ENCODE measurements at places on chromosomes 6 and 20.

DNA sequence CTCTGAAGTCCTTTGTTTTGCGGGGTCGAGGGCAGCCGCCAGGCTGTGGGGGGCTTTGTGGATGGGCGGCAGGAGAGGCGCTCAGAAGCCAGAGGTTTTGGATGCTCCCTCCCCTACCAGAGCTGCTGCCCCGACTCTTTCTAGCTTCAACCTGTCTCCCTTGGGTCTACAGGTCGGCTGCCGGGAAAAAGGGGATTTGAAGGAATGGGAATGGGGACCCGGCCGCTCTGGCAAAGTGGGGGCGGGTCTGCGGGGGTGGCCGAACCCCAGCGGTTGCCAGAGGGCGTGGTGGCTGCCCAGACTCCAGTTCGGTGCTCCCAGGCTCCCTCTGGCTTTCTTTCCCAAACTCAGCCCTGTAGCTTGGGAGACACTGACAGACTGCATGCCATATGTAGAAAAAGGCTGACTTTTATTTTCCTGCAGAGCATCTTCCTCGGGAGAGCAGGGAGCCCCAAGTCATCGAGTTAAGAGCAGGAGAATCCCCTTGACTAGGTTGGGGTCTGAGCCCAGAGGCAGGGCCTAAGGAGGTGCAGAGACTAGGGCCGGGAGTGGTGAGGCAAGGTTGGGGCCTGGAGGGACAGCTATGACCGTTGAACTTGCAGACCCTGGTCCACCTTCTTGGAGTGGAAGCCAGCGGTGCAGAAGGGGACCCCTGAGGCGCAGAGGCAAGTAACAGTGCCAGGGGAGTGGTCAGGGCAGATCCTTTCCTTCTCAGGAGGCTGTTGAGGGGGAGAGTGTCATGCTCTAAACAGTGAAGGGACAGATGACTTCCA lies 1.4 kb upstream of the PPP1R18 start:
- no peak for DNase-seq

- no peak for DNase-seq
These were observed 1176.8 kb upstream of the ADGRB3 start for GRCh38 chr6:67458265-67458664.

DNA sequence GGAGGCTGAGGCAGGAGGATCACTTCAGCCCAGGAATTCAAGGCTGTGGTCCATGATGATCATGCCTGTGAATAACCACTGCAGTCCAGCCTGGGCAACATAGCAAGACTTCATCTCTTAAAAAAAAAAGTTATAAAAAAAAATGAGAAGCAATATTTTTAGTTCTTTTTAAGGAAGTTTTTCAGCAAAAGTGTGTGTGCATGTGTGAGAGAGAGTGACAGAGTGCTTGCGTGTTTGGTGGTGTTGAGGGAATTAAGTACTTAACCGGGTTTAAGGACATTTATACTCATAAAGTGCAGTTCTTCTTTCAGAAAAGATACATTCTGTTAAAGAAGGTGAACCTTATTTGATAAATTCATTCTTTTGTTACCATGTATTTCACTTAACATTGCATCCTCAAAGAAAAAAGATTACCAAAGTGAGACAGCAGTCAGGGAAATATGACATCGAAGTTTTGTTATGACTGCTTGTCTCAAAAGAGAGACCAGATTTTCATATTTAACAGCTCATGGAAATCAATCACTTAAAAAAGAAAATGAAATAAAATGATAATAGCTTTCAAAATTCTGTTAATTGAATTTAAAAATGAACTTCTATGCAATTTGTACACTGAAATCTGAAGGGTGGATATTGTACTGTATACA lies 254.7 kb downstream of the ARHGAP18 start:
- no peak for DNase-seq

DNA sequence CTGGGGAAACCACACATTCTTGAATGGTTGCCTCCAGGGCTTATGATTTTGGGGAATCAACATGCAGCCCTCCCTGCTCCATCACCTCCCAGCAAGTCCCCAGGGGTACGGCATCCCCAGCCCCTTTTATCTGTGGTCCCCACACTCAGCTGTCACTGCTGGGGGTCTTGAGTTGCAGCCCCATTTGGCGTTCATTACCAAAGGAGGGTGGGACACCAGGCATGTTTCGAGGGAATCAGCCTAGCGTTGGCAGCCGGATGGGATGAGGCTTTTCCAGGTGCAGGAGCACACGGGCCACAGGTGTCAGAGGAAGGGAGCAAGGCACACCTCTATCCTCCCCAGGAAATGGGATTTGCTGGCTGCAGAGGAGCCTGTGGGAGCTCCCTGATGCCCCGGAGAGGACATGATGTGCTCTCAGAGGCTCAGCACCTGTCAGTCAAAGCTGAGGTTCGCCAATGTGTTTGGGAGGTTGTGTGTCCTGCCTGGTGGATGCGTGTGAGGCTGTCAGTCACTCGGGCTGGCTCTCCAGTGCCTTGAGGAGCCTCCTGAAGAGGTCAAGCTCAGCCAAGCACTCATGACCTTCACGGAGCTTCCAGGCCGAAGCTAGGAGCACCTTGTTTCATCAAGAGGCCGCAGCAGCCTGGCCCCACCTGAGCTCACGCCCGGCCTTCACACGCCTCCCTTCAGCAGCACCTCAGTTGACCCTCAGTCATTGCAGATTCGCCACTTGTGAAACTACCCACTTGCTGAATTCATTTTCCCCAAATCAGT lies 95.0 kb downstream of the ERMARD start:
- no peak for DNase-seq

DNA sequence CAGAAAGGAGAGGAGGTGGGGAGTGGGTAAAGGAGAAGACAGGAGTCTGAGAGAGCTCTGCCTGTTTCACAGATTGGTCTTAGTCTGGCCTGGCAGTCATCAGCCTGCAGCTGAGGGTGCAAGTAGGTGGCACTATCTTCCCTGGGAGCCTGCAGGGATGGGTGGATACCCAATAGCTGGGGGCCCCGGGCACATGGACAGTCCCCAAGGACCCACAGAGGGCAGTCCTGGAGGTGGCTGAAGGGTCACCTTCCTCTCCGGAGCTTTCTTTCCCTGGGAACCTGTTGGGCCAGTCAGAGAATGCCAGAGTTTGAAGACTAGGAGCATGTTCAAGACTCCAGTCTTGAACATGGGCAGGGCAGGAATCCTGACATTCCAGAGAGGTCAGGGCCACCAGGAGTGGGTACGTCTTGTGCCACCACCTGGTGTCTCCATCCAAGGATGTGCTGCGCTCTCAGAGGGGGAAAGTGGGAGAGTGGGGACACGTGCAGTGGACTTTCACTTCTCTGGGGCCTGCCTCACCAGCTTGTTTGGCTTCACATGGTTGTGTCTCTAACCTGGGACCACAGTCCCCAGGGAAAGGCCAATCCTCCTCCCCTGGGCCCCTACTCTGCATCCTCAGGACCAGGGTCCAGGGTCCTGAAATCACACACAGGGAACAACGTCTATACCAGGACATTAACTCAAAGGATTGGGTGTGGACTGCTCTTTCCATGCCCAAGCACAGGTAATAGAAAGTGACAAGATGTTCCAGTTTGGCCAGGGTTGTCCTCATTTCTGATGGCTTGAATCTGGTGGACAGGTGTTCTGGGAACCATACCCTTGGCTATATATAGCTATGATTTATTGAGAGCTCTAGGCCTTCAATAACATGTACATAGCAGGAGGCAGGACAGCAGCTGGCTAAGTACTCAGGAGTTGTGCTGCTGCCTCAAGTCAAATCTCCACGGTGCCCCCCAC lies 18.0 kb downstream of the AARS2 start:
- no peak for DNase-seq

GRCh38 chr6:22152841-22153240 lies 144.0 kb downstream of the PRL start:
- DNase-seq, result no peak

DNA sequence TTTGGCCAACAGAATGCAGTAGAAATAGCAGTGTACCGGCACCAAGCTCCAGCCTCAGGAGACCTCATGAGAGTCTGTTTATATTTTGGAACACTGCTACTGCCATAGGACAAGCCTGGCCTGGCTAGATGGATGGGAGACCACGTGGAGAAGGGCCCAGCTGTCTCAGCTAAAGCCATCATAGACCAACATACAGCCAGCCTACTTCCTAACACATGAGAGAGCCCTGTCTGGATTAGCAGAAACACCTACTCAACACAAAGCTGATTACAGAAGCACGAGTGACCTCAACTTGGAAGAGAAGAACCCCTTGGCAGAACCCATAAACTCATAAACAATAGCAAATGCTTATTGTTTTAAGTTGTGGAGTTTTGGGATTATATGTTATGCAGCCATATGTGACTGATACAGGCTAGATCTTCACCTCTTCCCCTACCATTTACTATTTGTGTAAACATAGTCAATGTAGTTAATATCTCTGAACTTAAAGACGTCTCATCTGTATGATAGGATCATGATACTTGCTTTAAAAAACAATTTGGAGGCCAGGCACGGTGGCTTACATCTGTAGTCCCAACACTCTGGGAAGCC lies 199.4 kb upstream of the ZNF217 start:
- DNase-seq, result no peak

GRCh38 chr20:59134182-59134581 lies 29.4 kb upstream of the ZNF831 start:
- no peak for DNase-seq

GRCh38 chr20:63163596-63164483 lies 52.1 kb downstream of the YTHDF1 start:
- no peak for DNase-seq

- peak; percentile 61 for DNase-seq
These were observed 18.3 kb downstream of the CAPN11 start for GRCh38 chr6:44176762-44177509.

GRCh38 chr6:29746846-29747687 lies 23.8 kb downstream of the HLA-F start:
- DNase-seq, result no peak

GRCh38 chr6:37285861-37286311 lies 27.9 kb upstream of the TMEM217 start:
- no peak for DNase-seq

DNA sequence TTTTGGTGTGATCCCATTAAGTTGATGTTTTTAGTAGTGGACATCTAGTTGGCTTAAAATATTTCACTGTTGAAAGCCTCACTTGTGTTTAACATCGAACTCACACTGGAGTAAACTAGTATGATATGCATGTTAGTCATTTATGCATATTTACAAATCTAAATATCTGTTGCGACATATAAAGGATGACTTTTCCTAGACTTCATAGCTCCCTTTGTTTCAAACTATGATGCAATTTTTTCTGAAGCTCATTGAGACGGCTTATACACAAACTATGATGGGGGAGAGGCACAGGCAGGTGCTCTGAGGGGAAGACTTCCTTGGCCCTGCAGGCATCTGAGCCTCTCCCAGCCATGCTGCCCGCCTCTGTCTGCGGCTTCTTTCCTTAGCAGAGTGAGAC lies 11.8 kb upstream of the FOXC1 start:
- no peak for DNase-seq

Data from GM12892 (cell line).